ENCODE measurements at places on chromosomes 3 and 15. TPM values are rescaled to one million over a fixed set of nuclear protein-coding genes. Genes with fewer than 3 reads are reported as not detected.

- peaks cover 3% of the 10 kb centered on the region for H3K4me1 ChIP-seq
- DNase-seq = no peak
- no peak overlapping the region for H3K27ac ChIP-seq
- no peaks in the 10 kb centered on the region for H3K36me3 ChIP-seq
These were observed 27.9 kb upstream of the SCN10A start for GRCh38 chr3:38843898-38844297.

GRCh38 chr3:133472889-133473288, 73.0 kb downstream of the BFSP2 start:
- H3K4me3 ChIP-seq = no peak overlapping the region
- no peaks in the 10 kb centered on the region for H3K27me3 ChIP-seq
- H3K36me3 ChIP-seq = no peaks in the 10 kb centered on the region
- H3K27ac ChIP-seq = no peak overlapping the region

- no peak overlapping the region for H3K4me3 ChIP-seq
- H3K27me3 ChIP-seq = no peaks in the 10 kb centered on the region
- no peak for DNase-seq
- peaks cover 20% of the 10 kb centered on the region for H3K36me3 ChIP-seq
- H3K4me1 ChIP-seq = peaks cover 8% of the 10 kb centered on the region
These were observed 48.5 kb downstream of the RGMA start for GRCh38 chr15:93040288-93041158.

- no peak overlapping the region for H3K27ac ChIP-seq
- H3K36me3 ChIP-seq = no peaks in the 10 kb centered on the region
- no peaks in the 10 kb centered on the region for H3K27me3 ChIP-seq
- no peak for DNase-seq
- no peaks in the 10 kb centered on the region for H3K4me1 ChIP-seq
- H3K4me3 ChIP-seq = no peak overlapping the region
These were observed 13.7 kb downstream of the ACSBG1 start for GRCh38 chr15:78220713-78221112.

DNA sequence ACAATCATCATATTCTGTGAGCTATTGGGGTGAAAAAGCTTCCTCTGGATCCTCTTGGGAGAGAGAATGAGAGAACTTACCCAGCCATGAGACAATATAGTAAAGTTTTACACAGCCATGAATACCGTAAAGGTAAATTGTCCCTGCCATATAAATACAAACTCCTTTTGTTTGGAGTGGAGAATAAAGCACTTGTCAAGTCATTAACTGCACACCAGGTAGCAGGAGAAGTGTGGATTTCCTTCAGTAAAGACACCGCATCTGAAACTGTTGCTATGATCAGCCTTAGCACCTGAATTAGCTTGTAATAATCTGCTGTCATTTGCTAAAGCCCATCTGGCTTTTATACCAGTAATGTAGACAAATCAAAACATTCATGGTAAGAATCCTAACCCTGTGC, 336.6 kb upstream of the SLCO3A1 start:
- H3K27me3 ChIP-seq = peaks cover 49% of the 10 kb centered on the region
- H3K27ac ChIP-seq = no peak overlapping the region
- H3K4me1 ChIP-seq = no peaks in the 10 kb centered on the region
- H3K4me3 ChIP-seq = no peak overlapping the region
- no peaks in the 10 kb centered on the region for H3K36me3 ChIP-seq
- DNase-seq = no peak

GRCh38 chr15:25810631-25811091, 52.5 kb downstream of the ATP10A start:
- H3K36me3 ChIP-seq = no peaks in the 10 kb centered on the region
- H3K27ac ChIP-seq = no peak overlapping the region
- H3K4me3 ChIP-seq = no peak overlapping the region
- no peak for DNase-seq

- H3K4me3 ChIP-seq = no peak overlapping the region
- H3K27ac ChIP-seq = peak overlapping the region; percentile 91
- H3K36me3 ChIP-seq = peaks cover 2% of the 10 kb centered on the region
- no peak for DNase-seq
- H3K4me1 ChIP-seq = peaks cover 66% of the 10 kb centered on the region
- no peaks in the 10 kb centered on the region for H3K27me3 ChIP-seq
These were observed 6.2 kb downstream of the TSPAN3 start for GRCh38 chr15:77064539-77065308.

GRCh38 chr15:57323806-57324589, 52.3 kb upstream of the CGNL1 start:
- H3K36me3 ChIP-seq = no peaks in the 10 kb centered on the region
- DNase-seq = no peak
- no peak overlapping the region for H3K27ac ChIP-seq
- H3K27me3 ChIP-seq = peaks cover 4% of the 10 kb centered on the region

DNA sequence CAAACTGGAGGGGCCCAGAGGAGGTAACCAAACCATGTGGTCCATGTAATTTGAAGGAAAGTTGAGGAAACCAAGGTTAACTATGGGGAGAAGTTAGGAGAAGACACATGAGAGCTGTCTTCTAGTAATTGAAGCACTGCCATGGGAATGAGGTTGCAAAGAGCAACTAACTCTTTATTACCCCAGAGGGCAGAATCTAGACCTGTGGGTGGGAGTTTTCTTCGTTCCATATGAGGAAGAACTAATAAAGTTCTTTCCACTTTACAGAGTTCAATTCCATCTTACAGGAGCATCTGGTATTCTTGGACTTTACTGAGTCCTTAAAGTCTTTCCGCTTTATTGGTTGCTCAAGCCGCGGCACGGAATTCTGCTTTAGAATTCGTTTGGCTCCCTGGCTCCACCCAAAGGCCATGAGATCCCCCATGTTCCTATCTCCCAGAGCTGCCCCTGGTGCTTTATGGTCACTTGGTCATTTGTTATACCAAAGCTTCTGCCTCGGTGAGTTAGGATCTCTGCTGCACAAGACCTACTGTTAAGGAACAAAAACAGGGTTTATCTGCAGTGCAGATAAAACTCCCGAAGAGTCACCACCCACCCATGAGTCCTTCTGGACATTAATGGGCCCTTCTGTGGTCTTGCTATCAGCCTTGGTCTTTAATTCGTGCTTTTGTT, 89.5 kb upstream of the UMPS start:
- no peaks in the 10 kb centered on the region for H3K27me3 ChIP-seq
- H3K36me3 ChIP-seq = peaks cover 22% of the 10 kb centered on the region
- DNase-seq = no peak
- no peak overlapping the region for H3K4me3 ChIP-seq
- H3K27ac ChIP-seq = no peak overlapping the region

GRCh38 chr3:67783281-67784250, 129.2 kb upstream of the SUCLG2 start:
- DNase-seq = no peak
- peaks cover 3% of the 10 kb centered on the region for H3K4me1 ChIP-seq
- H3K36me3 ChIP-seq = peaks cover 8% of the 10 kb centered on the region
- H3K27me3 ChIP-seq = no peaks in the 10 kb centered on the region
- H3K27ac ChIP-seq = no peak overlapping the region
- no peak overlapping the region for H3K4me3 ChIP-seq

CTDSPL gene
- total RNA-seq = 33.9 TPM

ITIH3 gene
- total RNA-seq = 25.0 TPM
